ENCODE measurements at places on chromosomes 7 and 10.

DNA sequence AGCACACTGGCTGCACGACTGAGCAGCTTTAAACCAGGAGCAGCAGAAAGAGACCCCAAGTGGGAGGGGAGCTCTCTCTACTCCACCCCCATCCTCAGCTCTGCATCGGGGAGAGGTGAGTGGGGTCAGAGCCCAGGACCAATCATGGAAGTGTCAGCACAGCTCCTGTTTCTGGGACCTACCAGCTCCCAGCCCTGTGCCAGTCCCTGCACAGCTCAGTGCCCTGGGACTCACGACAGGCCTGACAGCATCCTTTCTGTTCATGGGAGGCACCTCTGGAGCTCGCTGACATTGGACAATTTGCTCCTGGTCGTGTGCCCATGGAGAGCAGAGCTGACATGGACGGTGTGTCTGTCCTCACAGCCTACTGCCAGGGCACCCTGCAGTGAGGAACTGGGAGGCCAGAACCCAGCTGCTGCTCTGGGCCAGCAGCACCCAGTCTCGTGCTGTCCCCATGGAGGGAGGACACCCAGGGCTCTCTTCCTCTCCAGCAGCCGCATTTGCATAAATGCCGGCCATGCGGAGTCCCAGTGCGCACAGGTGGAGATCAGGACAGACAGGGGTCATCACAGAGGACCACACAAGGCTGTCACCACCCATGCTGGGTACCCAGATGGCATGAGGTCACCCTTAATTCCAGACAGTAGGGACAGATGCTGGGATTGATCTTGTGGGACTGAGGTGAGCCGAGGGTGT lies 45.9 kb upstream of the MSMB start:
- DNase-seq = no peak

GRCh38 chr10:689452-690371 lies at the start of gene DIP2C:
TSS of gene DIP2C (minus strand) at chr10:689668. CDS start at chr10:689578, 90 bp downstream.
- DNase-seq = no peak

DNA sequence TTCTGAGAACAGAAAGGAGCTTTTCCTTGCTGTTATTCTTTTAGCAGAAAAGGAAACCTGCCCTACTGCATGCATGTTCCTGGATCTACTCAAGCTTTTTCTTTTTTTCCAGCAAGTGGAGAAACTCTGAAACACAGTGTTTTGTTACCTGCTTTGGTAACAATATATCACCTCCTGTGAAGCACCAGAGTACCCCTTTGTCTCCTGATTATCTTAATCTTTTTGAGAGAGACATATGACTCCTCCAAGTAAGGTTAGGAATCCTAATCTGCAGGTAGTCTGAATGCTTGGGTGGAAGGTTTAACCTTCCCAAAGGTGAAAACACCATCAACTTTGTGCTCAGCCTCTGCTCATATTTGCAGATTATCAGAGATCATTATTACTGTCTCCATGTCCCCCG lies 93.1 kb downstream of the MAPK8 start:
- DNase-seq = no peak

GRCh38 chr10:95818668-95819067 lies 62.7 kb downstream of the ENTPD1 start:
- no peak for DNase-seq

DNA sequence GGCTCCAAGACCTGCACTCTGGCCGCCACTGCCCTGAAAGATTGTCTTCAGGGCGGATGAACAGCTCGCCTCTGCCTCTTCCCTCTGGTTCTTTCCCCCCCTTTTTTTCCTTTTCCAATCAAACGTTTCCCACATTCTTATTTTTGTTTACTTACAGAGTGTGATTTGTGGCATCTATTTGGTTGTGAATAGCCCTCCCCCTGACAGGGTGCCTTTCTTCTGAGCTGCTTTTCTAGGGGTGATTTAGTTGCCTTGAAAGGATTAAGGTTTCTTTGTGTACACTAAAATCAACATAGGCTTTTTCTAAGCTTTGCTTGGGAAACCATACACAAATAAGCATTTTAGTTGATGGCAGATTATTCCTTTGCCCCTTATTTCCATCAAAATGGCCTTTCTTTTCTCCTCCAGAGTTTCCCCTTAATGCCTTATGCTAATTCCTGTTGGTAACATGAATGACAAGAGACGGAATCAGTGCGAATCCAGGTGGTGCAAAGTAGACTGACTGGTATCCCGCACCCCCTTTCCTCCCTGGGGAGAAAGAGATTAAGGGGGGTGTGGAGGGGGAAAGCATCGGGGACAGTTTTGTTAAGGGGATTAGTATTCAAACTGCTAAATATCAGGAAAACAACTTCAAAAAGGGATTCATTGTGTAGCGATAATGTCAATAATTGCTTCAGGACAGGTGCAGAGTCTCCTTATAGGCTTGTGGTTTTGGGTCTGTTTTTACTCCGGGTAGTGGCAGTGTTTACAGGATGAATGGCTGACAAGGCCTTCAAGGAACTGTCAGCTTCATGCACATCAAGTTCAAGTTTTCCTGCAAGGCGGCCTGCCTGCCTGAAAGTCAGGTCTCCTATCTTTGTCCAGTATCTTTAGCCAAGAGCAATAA lies 431.6 kb upstream of the GALNT17 start:
- no peak for DNase-seq

DNA sequence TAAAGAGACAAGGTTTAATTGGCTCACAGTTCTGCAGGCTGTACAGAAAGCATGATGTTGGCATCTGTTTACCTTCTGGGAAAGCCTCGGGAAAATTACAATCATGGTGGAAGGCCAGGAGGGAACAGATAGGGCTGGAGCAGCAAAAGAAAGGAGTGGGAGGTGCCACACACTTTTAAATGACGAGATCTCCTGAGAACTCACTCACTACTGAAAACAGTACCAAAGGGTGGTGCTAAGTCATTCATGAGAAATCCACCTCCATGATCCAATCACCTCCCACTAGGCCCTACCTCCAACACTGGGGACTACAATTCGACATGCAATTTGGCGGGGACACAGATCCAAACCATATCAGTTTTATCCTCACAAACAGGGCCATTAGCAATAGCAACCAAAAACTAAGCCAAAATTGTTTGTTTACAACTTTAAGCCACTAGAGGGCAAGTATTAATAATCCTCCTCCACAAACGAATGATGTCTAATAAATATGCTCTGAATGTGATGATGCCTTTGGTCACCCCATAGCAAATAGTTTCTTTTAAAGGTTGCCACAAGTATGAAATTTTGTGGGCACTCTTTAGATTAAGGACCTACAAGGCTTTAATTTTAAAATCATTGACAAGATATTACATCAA lies 129.2 kb upstream of the NRBF2 start:
- no peak for DNase-seq

DNA sequence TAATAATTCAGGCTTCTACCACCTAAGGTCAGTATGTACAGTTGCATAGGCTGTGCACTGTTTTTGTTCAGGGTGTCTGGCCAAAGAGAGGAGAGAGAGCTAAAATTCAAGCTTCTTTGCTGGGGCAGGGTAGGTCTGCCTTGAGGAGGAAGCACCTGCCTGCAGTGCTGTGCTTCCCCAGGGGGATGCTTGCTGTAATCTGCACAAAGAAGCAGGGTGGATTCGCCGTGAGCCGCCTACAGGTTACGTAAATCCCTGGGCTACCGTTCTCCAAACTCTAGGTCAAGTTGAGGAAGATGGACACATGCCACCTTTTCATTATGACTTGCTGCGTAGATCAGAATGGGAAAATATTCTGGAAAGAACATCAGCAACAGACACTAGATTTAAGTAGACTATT lies 543.3 kb downstream of the TNS3 start:
- DNase-seq = no peak

DNA sequence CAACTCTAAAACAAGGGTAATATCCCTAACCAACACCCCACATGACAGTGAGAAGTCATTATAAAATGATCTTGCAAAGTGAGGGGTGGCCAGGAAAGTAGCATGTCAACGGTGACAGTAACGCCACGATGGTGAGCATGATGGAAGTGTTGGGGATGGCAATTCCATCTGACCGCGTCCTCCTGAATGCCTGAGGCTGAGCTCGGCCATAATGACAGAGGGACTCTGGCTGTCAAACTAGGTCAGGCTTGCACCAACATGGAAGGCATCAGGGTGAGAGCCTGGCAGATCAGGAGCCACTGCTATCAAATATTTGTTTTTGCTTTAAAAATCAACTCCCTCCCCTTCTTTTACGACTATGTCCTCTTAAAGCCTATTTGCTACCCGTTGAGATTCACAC lies 55.7 kb upstream of the EFCAB10 start:
- no peak for DNase-seq

- no peak for DNase-seq
Measured at GRCh38 chr10:12414278-12414989, 65.1 kb downstream of the CAMK1D start.

- DNase-seq = no peak
Measured at GRCh38 chr7:44889086-44889781, 3.9 kb upstream of the PURB start.

- DNase-seq = no peak
Measured at GRCh38 chr7:99428972-99429566, 9.5 kb downstream of the PTCD1 start.

GRCh38 chr7:265998-266850 lies 23.7 kb upstream of the FOXL3 start:
- no peak for DNase-seq

- DNase-seq = no peak
Measured at GRCh38 chr7:137958470-137959431, 43.1 kb downstream of the CREB3L2 start.

DNA sequence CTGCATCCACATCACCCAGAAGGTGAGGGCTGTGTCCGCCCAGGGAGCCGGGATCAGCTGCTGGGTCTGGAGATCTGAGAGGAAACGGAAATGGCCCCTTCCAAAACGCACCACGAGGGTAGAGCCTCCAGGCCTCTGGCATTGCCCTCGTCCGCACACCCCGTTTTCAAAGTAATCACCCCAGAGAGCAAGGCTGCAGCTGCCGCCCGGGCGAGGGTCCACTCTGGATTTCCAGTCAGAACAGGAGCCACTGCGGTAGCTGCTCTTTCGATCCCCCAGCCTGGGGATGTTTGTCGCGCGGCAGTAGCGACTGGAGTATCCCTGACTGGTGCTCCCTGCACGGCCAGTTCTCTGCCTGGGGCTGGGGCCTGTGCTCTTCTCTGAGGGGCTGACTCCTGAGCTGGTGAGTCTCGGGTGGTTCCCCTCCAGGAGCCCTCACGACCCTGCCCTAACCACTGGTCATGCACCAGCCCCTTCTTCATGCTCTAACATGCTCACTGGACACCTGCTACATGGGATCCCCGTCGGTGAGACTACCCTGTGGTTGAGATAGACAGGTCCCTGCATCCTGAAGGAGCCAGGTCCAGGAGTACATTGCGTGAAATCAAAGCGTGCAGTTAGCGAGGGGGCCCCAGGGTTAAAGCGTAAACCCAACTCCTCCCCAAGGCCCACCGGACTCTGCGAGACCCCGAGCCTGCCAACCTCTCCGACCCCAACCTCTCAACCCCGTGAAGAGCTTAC lies 99.2 kb downstream of the FOXL3 start:
- DNase-seq = no peak

GRCh38 chr10:22564060-22564459 lies 150.3 kb downstream of the PIP4K2A start:
- DNase-seq = no peak

GRCh38 chr7:56174875-56175760 lies 58.9 kb upstream of the NUPR2 start:
- DNase-seq = no peak

DNA sequence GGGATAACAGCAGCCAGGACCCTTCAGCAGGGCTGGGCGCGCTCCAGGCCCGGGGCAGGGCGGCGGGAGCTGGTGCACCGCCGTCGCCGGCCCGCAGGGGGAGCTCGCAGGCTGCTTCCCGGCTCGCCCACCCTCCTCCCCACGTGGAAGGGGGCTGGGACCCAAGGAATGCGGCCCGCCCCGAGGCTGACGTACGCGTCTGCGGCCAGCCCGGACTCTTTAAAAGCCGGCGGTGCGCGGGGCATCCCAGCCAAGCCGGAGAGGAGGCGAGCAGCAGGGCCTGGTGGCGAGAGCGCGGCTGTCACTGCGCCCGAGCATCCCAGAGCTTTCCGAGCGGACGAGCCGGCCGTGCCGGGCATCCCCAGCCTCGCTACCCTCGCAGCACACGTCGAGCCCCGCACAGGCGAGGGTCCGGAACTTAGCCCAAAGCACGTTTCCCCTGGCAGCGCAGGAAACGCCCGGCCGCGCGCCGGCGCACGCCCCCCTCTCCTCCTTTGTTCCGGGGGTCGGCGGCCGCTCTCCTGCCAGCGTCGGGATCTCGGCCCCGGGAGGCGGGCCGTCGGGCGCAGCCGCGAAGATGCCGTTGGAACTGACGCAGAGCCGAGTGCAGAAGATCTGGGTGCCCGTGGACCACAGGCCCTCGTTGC lies at the start of gene PFKFB3:
Gene PFKFB3, plus strand, starts transcription at position 249 of the 647 bp plus-strand sequence. Its CDS starts 329 bp downstream, at position 578.
- DNase-seq = no peak

DNA sequence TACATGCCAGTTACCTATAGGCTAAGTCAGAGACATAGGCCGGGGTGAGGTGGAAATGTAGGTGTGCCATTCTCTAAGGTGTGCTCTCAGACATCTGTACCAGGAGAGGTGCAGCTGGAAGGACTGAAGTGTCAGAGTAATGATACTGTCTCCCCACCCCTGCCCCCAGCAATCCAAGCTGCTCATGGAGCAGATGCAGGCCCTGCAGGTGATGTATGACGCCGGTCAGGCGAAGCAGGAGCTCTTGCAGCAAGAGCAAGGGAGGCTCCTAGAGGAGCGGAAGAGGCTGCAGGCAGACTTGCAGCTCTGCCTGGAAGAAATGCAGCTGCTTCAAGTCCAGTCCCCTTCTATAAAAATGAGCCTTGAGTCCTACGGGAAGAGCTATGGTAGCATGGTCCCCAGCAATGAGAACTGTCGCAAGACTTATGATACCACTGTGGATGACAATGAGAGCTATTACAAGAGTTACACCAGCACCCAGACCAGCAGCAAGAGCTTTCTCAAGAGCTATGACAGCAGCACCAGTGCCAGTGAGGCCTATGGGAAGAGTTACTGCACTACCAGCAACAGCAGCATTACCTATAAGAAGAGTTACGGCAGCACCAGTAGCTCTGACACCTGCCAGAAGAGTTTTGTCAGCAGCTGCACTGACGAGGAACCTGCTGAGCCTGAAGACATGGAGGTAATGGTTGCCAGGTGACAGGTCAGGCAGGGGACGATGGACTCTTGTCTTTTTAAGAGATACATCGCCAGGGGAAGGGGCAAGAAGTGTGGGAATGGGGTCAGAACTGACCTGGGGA lies 18.4 kb upstream of the FLNC start:
- DNase-seq = peak; percentile 85

- DNase-seq = no peak
Measured at GRCh38 chr10:122271076-122271475, at the start of gene BTBD16. TSS of gene BTBD16 (plus strand) at chr10:122271296. CDS start at chr10:122275082, 3,786 bp downstream.

- DNase-seq = peak; percentile 51
Measured at GRCh38 chr10:74292871-74293427, 141.9 kb downstream of the ADK start.

- no peak for DNase-seq
Measured at GRCh38 chr10:48487244-48487643, 117.6 kb downstream of the ARHGAP22 start.

GRCh38 chr7:140206616-140207389 lies 30.0 kb upstream of the KDM7A start:
- DNase-seq = no peak

DNA sequence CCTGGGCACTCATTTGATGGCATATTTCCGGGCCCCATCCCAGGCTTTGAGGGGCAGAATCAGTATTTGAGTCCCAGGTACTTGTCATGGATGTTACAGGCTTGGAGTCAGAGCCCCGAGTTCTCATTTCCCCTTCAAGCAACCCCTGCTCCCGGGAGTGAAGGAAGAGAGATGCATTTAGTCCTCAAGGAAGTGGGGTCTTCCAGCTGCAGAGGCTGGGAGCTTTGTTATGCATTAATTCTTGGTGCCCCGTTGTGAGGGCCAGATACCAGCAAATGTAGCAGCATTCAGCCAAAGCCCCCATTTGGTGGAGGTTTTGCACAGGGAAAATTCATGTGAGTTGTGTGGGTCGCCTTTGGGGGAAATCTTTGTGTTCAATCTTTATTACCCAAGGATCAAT lies 38.7 kb upstream of the TCERG1L start:
- DNase-seq = no peak
